ENCODE measurements at places on chromosomes 6 and 20. TPM values are rescaled to one million over a fixed set of nuclear protein-coding genes. Genes with fewer than 3 reads are reported as not detected.

- no peaks in the 10 kb centered on the region for H3K27me3 ChIP-seq
- no peak overlapping the region for H3K4me3 ChIP-seq
- no peaks in the 10 kb centered on the region for H3K4me1 ChIP-seq
- H3K36me3 ChIP-seq, result peaks cover 21% of the 10 kb centered on the region
Measured at GRCh38 chr6:1987640-1988039, 257.8 kb downstream of the GMDS start.

- H3K36me3 ChIP-seq, result no peaks in the 10 kb centered on the region
- H3K27me3 ChIP-seq, result peaks cover 15% of the 10 kb centered on the region
- H3K27ac ChIP-seq, result no peak overlapping the region
- H3K4me3 ChIP-seq, result no peak overlapping the region
Measured at GRCh38 chr6:139583420-139583819, 209.0 kb upstream of the CITED2 start.

OR2H1 gene
- not detected for total RNA-seq

DNA sequence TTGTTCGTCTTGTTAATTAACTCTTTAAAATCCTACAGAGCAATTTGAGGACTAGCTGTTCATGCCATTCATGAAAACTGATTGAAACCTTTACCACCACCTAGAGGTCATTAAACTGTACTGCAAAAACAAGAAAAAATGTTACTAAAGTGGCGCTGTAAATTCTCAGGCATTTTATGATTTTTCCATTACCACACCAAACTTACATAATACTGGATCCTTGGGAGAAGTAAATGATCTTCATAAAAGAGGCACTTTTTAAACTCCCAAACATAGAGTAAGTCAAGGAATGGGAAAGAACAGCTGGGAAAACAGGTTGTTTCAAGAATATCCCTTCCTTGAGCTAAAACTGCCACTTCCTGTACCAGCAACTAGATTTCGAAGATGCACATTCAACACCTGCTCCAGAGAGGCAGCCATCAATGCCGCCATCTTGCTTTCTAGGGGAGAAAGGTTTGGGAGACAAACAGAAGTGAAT lies 54.3 kb downstream of the MYLIP start:
- H3K4me3 ChIP-seq, result no peak overlapping the region
- peaks cover 11% of the 10 kb centered on the region for H3K27me3 ChIP-seq
- peaks cover 25% of the 10 kb centered on the region for H3K4me1 ChIP-seq
- no peak for DNase-seq

DNA sequence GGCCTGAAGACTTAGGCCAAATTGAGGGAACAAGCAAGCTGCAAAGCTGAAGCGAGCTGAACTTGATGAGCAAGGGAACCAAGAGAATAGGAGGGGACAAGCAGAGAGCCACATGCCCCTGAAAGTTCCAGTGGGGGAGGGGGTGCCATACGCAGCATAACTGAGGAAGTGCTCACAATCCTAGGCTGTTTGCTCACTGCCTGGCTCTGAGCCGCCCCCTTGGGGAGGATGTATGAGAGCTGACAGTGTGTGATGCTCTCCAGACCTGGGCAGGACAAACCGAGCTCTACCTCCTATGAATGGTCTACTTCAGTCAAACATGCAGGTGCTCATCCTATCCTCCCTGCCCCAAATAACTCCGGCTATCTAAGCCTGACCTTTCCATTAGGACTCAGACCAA lies 52.1 kb downstream of the FAXC start:
- H3K4me3 ChIP-seq, result no peak overlapping the region
- H3K27me3 ChIP-seq, result peaks cover 25% of the 10 kb centered on the region
- no peak for DNase-seq
- no peaks in the 10 kb centered on the region for H3K4me1 ChIP-seq
- H3K27ac ChIP-seq, result no peak overlapping the region

DNA sequence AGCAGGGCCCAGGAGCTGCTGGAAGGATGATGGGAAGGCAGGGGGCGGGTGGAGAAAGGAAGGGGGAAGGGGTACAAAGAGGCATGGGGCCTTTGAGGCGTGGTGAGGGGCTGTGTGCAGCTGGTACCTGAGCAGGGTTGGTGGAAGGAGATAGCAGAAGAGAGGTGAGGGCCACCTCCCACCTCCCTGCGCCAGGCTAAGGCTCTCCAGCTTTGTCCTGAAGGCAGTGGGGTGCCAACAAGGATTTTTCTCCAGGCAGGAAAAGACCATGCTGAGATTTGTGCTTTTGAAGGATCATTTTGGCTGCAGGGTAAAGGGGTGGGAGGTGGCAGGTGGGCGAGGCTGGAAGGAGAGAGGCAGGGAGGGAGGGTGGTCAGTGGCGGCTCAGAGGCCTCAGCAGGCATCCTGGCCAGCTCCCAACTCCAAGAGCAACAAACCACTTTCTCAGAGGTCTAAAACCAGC lies 40.8 kb downstream of the NOL4L start:
- no peak overlapping the region for H3K4me3 ChIP-seq
- no peak for DNase-seq
- H3K27me3 ChIP-seq, result no peaks in the 10 kb centered on the region
- peaks cover 53% of the 10 kb centered on the region for H3K4me1 ChIP-seq
- H3K27ac ChIP-seq, result peak overlapping the region; percentile 11

GRCh38 chr6:18753076-18753475 lies 365.9 kb downstream of the RNF144B start:
- H3K27ac ChIP-seq, result no peak overlapping the region
- H3K4me1 ChIP-seq, result no peaks in the 10 kb centered on the region
- H3K4me3 ChIP-seq, result no peak overlapping the region
- H3K36me3 ChIP-seq, result no peaks in the 10 kb centered on the region
- no peak for DNase-seq
- no peaks in the 10 kb centered on the region for H3K27me3 ChIP-seq

TBCC gene
- 48.6 TPM for total RNA-seq

DNA sequence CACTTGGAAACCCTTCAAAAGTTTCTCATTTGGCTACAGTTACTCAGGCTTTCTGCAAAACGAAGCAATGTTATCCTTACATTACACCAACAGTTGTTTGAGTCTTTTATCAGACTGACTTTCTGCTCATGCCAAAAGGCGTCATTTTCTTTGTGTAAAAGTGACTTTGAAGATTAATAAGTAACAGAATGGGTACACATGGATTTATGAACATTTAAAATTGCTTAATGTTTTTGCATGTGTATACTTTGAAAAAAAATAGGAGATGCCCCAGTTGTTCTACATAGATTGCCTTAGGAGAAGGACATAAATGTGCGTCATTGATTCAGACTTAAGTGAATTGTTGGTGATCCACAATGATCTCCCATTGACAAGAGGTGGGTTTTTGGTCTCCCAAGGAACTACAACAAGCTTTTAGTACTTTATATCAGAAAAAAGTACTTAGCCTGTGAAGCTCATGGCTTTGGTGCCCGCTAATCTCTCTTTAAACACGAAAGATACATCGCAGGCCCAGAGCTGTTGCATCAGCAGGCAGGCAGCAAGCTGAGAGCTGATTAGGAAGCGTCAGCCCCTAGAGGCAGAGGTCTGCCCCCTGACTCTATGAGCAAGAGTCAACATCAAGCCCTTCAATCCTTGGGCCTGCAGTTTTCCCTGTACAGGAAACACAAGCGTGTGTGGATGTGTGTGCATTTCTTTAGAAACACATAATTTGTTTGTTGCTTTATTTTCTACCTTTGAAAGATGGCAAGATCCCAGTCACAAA lies 45.9 kb downstream of the SLC22A3 start:
- DNase-seq, result no peak
- no peak overlapping the region for H3K4me3 ChIP-seq
- peaks cover 12% of the 10 kb centered on the region for H3K27me3 ChIP-seq
- no peaks in the 10 kb centered on the region for H3K36me3 ChIP-seq
- no peak overlapping the region for H3K27ac ChIP-seq

GRCh38 chr20:15674253-15675060 lies 898.8 kb downstream of the KIF16B start:
- H3K36me3 ChIP-seq, result no peaks in the 10 kb centered on the region

GRCh38 chr6:149217466-149217888 lies 100.0 kb upstream of the TAB2 start:
- no peaks in the 10 kb centered on the region for H3K27me3 ChIP-seq
- no peak overlapping the region for H3K4me3 ChIP-seq
- H3K4me1 ChIP-seq, result peaks cover 20% of the 10 kb centered on the region

- H3K4me3 ChIP-seq, result no peak overlapping the region
- no peaks in the 10 kb centered on the region for H3K27me3 ChIP-seq
- no peak for DNase-seq
Measured at GRCh38 chr6:72111611-72112010, 225.3 kb downstream of the RIMS1 start.

DNA sequence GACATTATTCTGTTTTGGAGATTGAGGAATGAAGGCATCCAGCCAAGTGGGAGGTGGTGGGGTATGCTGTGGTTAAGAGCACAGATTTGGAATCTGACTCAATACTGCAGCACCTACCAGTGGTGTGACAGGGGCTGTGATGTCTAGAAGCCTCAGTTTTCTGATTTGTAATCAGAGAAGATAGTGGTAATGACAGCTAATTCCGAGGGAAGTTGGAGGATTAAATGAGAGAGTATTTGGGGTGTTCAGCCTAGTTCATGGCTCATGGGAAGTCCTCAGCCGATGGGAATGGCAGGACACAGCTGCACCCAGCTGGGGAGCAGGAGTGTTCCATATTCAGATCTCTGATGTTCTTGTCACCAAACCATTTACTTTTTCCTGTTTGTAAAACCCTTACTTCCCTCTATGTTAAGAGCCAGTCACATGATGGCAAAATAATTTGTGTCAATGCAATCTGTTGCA lies 9.3 kb downstream of the SLC9A8 start:
- no peaks in the 10 kb centered on the region for H3K27me3 ChIP-seq
- H3K4me3 ChIP-seq, result no peak overlapping the region
- DNase-seq, result no peak
- peak overlapping the region; percentile 46 for H3K27ac ChIP-seq
- H3K4me1 ChIP-seq, result peaks cover 40% of the 10 kb centered on the region
- H3K36me3 ChIP-seq, result peaks cover 46% of the 10 kb centered on the region

DNA sequence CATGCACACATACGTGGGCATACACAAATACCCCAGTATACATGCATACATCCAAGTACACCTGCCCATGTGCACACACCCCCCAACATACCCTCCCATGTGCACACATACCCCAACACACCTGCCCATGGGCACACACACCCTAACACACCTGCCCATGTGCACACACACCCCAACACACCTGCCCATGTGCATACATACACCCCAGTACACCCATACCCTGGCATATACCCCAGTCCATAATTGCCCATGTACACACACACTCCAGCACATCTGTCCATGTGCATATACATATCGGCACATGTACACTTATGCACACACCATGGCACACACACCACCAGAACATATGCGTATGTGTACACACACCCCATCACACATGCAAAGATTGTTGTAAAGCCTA lies 475.2 kb downstream of the PREX1 start:
- no peaks in the 10 kb centered on the region for H3K36me3 ChIP-seq
- no peaks in the 10 kb centered on the region for H3K27me3 ChIP-seq
- H3K27ac ChIP-seq, result no peak overlapping the region
- no peak for DNase-seq
- no peak overlapping the region for H3K4me3 ChIP-seq
- H3K4me1 ChIP-seq, result no peaks in the 10 kb centered on the region

DNA sequence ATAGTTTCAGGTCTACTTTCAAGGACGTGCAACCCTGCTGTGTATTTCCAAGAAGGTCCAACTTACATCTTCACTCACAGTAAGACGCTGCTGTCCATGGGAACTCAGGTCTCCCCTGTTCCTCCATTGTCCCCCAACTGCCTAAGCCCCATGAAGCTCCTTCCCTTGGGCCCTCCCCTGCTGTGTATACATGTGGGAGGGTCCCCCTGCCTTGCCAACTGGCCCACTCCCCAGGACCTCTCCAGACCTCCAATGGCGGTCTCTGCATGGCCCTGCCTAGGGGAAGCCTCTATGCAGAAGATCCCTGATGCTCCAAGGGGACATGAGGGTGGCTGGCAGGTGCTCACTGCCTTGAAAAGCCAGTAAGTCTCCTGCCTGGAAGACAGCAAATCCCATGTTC lies 186.7 kb upstream of the CST7 start:
- no peak overlapping the region for H3K27ac ChIP-seq
- no peak overlapping the region for H3K4me3 ChIP-seq
- peaks cover 29% of the 10 kb centered on the region for H3K27me3 ChIP-seq
- H3K36me3 ChIP-seq, result no peaks in the 10 kb centered on the region

DNA sequence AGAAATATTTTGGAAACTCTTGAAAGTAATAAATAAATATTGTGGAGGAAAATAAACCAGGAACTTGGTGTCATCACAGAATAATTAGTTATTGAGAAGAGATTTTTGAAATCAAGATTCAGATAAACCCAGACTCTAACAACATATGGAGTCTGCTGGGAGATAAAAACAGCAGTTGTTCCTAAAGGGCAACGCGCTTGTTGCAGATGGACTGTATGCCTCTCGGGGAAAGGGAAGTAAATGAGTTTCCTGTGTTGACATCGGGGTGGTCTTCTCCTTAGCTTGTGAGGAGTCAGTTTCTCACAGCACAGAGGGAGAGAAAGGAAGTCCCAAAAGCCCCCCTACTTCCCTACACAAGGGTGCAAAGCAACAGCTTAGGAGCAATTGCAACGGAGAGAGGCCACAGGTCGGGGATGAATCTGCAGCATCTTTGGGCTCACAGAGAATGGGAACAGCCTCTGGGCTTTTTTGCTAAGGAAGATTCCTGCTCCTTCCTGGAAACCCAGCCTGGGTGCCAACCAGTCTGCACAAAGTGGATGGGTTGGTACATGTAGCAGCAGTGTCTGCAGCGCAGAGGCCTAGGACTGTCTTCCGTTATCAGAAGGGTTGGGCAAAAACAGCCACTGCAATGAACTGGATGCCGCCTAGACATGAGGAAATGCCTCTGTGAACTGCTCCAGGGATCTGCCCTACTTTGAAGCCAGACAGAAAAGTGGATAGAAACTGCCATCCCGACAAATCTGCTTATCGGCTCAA lies 603.0 kb upstream of the NRSN1 start:
- no peak overlapping the region for H3K27ac ChIP-seq
- H3K4me3 ChIP-seq, result no peak overlapping the region
- peaks cover 3% of the 10 kb centered on the region for H3K27me3 ChIP-seq
- no peak for DNase-seq

GRCh38 chr20:16527438-16527837 lies 45.8 kb downstream of the KIF16B start:
- no peaks in the 10 kb centered on the region for H3K4me1 ChIP-seq
- no peak overlapping the region for H3K27ac ChIP-seq
- no peaks in the 10 kb centered on the region for H3K27me3 ChIP-seq
- no peak overlapping the region for H3K4me3 ChIP-seq
- no peak for DNase-seq

- H3K27me3 ChIP-seq, result peaks cover 45% of the 10 kb centered on the region
- no peak overlapping the region for H3K4me3 ChIP-seq
- H3K27ac ChIP-seq, result no peak overlapping the region
- peaks cover 3% of the 10 kb centered on the region for H3K4me1 ChIP-seq
- no peak for DNase-seq
- no peaks in the 10 kb centered on the region for H3K36me3 ChIP-seq
Measured at GRCh38 chr20:46171909-46172308, 53.8 kb downstream of the CD40 start.

- H3K36me3 ChIP-seq, result no peaks in the 10 kb centered on the region
- no peak for DNase-seq
- H3K27ac ChIP-seq, result no peak overlapping the region
- H3K4me3 ChIP-seq, result no peak overlapping the region
- H3K4me1 ChIP-seq, result no peaks in the 10 kb centered on the region
- H3K27me3 ChIP-seq, result no peaks in the 10 kb centered on the region
Measured at GRCh38 chr6:117167520-117168271, 97.7 kb upstream of the VGLL2 start.

GATA5 gene
- total RNA-seq, result not detected
